Activated naive CD4-positive, alpha-beta T cell treated with anti-CD3 and anti-CD28 coated beads, Interleukin-2, amount 50 U/mL, for 16 hours (primary cell): ENCODE measurements at places on chromosomes 12 and 14.

GRCh38 chr14:34018125-34018524 lies 67.3 kb upstream of the EGLN3 start:
- DNase-seq: no peak

DNA sequence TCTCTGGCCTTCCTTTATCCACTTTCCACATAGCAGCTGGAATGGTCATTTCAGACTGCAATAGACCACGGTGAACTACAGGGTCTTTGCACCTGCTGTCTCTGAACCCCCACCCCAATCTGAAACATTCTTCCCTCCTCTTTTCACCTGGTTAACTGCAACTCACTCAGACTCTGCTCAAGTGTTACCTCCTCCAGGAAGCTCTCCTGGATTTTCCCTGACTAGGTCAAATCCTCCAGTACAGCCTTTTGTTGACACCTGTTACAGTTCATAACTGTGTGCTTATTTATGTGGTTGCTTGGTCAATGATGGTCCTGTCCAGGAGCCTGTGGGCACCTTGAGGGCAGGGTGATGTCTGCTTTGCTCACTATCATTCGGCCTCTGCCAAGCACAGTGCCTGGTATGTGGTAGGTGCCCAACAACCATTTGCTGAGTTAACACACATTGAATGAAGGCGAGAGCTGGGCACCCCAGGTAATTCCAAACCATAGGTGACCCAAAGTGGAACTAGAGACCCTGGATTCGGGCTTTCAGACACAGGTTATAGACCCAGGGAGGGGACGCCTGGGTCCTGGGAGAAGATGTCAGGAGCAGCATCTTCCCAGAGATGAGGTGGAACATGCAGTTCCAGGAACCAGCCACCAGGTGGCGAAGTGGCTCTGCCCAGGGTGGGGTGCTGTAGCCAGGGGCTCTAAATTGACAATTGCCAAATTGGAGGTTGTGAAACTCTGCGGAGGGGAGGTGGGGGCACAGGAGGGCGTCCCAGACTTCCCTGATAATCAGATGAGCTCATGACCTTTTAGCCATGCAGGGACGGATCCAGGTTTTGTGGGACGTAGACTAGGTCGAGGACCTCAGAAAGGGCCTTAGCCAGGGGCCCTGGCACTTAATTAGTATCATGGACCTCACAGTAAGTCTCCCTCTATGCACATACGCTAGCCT lies 28.1 kb downstream of the TRPV4 start:
- peak; percentile 66 for DNase-seq

- no peak for DNase-seq
These were observed 522.5 kb downstream of the RMST start for GRCh38 chr12:97984974-97985580.

- DNase-seq: no peak
These were observed 39.8 kb upstream of the OVCH1 start for GRCh38 chr12:29537298-29537697.

- no peak for DNase-seq
These were observed 14.3 kb downstream of the DEGS2 start for GRCh38 chr14:100144996-100145646.

DNA sequence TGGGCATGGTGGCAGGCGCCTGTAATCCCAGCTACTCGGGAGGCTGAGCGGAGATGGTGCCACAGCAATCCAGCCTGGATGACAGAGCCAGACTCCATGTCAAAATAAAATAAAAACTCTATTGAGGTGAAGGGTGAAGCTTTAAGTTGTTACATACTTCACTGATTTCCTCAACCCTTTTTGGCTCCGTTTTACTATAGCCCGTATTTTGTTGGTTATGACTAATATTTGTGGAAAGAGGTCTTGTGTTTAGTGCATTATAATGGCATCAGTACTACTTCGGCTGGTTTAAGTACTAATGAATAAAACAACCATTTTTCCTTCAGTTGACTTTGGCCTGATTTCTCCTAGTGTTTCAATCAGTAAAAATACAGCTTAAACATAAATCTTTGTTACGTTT lies 27.0 kb upstream of the SLC2A14 start:
- no peak for DNase-seq

GRCh38 chr12:116661341-116661740 lies 76.5 kb downstream of the SPRING1 start:
- no peak for DNase-seq

DNA sequence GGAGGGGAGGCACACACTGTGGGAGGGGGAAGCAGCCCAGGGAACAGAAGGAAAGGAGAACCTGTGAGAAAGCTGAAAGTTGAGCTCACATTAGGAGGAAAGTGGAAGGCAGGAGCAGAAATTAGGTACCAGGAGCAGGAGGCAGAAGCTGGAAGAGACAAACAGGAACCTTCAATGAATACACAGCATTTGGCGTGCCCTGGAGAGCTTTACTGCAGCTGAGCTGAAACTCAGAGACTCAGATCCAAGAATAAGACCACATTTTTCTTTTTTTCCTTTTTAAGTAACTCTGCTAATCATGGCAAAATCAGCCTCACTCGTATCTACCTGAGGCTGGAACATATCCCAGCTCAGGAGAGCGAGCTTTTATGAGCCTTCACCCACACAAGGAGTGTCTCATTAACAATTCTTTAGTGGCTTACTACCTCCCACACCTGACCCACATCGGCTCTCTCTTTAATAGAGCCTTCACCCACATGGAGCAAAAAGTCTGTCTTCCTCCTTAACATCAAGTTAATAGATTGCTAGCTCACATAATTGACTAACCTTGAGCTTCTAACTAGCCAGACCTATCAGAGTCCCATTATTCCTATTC lies 18.2 kb upstream of the CERS5 start:
- no peak for DNase-seq

DNA sequence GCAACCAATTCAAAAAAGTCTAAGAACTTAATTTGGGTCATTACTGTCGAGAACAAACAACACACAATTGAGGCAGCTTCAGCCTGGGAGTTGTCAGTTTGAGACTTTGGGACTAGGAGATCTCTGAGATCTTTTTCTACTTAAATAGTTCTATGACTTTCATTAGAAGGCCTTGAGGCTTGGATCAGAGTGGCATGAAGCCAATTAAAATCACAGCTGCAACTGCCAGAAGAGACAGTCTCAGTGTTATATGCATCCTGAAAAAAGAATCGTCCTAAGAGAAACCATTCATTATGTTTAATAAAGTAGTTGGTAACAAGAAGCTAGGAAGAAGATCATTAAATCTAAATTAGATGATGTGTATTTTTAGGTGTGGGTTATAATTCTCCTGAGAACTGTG lies 170.8 kb upstream of the RASSF8 start:
- no peak for DNase-seq

DNA sequence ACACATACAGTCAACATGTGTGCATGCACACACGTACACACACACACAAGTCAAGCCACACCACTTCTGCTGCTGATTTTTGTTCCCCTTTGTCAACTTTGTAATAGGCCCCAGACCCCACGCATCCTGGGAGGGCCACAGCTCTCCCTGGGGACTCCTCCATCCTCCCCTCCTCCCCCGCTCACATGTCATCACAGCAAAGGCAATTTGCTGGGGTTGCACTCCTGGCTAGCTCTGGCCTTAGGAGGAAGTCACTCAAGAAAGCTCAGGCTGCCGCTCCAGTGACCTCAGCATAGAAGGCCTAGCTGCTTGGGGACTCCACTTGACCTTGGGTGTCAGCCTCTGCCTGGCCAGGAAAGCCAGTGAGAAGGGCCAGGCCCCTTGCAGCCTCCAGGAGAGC lies 27.2 kb downstream of the NGB start:
- DNase-seq: no peak

GRCh38 chr12:108129017-108129812 lies at the start of gene WSCD2:
TSS of gene WSCD2 (plus strand) at chr12:108129288. CDS start at chr12:108195833, 66,545 bp downstream.
- DNase-seq: no peak

DNA sequence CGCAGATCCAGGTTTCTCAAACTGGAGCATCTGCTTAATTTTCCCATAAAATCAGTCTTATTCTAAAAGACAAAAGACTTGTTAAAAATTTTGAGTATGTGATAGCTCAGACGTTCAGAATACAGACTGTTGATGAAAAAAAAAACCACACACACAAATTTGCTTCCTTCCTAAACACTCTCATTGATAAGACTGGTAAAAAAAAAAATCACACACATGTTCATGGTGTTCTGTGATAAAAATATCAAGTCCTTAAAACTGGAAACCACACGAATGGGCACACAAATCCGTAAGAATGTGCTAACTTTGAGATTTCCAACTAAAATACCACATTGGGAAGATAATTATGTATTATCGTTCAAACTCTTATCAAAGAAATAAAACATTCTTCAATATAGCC lies 6.7 kb upstream of the ARID4A start:
- DNase-seq: no peak

DNA sequence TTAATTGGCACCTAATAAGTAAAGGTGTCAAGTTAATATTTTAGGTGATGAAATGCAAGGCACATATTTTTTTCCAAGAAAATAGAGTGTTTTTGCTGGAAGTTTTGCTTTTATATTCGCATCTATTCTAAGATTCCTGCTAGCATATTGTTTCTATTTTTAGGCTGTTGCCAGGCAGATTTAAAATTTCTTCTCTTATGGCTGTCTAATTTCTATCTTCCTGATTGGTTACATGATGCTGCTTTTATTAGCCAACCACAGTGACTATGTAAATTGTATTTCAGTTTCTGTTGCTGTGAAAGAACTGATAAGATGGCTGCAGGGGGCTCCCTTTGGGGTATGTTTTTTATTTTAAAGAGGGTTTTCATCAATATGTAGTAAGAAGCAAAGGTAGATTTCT lies 42.7 kb downstream of the ATF7IP start:
- no peak for DNase-seq

GRCh38 chr14:85532374-85533022 lies 2.6 kb downstream of the FLRT2 start:
- no peak for DNase-seq

GRCh38 chr12:121893961-121894460 lies 5.4 kb downstream of the PSMD9 start:
- peak; percentile 39 for DNase-seq

DNA sequence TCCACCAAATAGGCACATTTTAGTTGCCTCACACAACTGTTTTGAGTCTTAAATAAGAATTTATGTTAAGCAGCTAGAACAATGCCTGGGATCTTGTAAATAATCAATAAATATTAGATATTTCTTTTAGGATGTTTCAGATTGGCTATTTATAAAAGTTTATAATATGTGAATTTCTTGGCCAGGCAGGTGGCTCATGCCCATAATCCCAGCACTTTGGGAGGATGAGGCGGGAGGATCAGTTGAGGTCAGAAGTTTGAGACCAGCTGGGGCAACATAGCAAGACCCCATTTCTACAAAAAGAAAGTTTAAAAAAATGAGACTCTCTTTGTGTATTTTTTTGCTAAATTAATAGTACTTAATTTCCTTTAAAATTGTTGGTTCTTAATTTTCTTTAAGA lies 21.8 kb downstream of the ARG2 start:
- no peak for DNase-seq

DNA sequence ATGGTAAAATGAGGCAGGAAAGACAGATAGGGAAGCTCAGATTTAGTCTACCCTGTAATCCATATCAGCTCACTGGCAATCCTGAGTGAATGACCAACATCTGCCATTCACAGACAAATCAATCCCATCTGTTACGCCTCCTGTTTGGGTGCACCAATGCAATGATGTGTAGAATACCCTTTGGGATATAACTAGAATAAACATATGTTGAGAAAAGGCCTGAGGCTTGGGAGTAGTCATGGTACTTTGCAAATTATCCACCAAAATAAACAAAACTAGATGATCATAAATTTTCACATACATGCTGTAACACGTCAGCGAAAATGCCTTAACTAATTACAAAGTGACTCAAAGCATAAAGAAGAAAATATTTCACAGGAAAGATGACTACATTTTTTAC lies 78.8 kb downstream of the KCNC2 start:
- no peak for DNase-seq

- peak; percentile 23 for DNase-seq
These were observed 610 bp downstream of the C14orf132 start for GRCh38 chr14:96039633-96040311.

GRCh38 chr12:92973614-92974013 lies 44.5 kb upstream of the EEA1 start:
- no peak for DNase-seq

DNA sequence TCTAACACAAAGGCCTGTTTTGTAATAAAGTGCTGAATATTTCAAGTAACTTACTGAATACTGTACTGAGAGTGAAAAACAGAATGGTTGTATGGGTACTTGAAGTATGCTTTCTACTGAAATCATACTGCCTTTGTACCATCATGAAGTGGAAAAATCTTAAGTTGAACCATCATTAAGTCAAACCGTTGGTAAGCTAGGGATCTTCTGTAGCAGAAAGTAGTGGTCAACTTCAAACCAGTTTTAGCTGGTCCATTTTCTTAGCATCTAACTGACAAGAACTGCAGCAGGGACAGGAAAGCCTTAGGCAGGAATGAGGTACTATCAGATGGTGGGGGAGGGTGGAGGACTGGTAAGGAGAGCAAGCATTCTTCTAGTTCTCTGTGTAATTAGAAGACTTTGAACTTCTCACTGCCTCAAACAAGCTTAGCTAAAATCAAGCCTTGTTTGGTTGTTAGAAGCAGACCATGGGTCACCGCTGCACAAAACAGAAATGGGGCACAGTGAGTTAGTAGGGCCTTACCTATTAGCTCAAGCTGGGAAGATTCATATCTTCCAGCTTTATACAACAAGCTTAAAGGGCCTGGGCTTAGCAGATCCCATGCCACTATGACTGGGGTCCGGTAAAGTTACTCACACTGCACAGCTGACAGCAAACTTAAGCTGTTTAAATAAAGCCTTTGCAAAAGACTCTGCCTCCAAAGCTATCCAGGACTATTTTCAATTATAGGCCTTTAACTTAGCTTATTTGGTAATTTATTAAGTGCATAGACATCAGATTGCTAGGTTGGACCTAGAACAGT lies 73.8 kb downstream of the ACADS start:
- DNase-seq: no peak

DNA sequence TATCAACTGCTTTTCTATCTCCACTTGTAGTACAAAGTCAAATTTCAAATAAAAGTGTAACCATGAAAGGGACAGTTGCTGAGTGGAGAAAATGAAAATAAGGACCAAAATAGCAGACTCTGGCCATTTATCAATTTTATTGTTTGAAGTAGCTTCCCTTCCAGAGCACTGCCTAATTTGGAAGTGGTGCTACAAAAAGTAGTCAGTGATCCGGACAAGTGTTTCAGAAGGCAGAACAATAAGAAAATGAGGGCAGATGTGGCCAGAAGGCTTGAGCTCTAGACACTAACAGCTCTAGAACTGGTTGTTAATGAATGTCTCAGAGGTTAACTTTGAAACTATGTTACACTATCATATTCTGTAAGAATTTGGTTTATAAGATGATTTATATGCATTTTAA lies 48.9 kb downstream of the ABCC9 start:
- DNase-seq: no peak
